ENCODE measurements at places on chromosomes 1 and 21. TPM values are rescaled to one million over a fixed set of nuclear protein-coding genes. Genes with fewer than 3 reads are reported as not detected.

DNA sequence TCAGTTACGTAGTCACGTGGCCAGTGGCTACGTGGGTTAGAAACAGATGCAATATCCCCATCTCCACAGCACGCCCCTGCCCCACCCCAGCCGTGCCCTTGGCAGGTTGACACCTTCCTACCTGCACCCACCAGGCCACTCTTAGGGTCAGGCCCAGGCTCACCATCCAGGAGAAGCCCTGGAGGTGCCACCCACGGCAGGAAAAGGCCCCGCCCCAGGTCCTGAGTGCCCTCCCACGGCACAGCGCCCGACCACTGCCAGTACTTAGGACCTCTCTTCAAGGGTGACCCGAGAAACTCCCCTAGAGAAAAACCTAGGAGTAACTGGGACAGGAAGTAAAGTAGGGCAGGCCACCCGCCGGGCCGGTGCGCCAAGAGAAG, 1.5 kb downstream of the C1orf35 start:
- no peak for ATAC-seq

Gene PLA2G2D
- not detected for total RNA-seq

DNA sequence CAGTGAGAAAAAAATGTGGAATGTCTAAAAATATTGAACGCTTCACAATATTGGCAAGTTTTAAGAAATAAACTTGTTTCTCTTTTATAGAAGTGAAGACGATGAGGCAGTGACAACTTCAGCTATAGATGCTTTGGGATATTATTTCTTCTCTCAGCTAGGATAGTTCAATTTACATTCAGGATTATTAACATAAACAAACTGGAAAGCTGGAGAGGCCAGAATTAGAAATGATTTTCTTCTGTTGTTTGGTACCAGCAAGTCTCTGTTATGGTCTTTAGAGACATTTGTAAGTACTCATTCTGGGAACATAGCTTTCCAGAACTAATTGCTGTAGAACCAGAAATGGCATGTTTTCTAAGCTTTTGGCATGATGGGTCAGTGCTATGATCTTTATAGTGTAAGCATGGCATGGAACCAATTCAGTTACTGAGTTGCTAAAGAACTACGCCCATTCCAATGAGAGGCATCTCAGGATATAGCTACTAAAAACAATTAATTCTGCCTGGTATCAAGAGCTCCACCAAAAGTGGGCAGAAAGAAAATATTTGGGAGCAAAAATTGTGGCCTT, 599.5 kb upstream of the B3GALT2 start:
- ATAC-seq = no peak

DNA sequence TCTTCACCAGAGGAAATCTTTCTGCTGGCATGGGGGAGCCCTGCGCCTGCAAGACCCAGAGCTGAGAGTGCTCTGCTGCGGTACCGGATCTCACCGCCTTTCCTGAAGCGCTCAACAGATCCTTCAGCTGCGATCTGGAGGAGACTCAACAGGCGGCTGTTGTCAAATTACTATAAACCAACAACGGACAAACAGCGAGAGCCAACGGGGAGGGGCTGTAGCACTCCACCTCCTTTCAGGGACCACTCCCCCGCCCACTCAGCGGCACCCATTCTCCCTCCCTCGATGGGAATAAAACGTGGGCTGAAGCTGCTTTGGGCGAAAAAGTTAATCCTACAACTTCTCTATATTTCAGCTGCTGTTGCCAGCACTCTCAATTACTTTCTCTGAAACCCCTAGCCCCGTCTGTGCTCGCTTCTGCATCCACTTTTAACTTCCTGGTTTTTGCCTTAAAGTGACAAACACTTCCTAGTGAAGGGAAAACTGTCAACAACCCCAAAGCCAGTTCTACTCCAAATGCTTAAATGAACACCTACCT, at the start of gene FMO5:
TSS of gene FMO5 (minus strand) at position 147 of the 538 bp plus-strand sequence. CDS start 310 bp downstream, outside the sequence.
- ATAC-seq = peak; percentile 91

Gene CHODL
- total RNA-seq = 0.13 TPM

Gene MAP3K7CL
- total RNA-seq = 3.2 TPM

Gene MROH7
- 0.09 TPM for total RNA-seq

DNA sequence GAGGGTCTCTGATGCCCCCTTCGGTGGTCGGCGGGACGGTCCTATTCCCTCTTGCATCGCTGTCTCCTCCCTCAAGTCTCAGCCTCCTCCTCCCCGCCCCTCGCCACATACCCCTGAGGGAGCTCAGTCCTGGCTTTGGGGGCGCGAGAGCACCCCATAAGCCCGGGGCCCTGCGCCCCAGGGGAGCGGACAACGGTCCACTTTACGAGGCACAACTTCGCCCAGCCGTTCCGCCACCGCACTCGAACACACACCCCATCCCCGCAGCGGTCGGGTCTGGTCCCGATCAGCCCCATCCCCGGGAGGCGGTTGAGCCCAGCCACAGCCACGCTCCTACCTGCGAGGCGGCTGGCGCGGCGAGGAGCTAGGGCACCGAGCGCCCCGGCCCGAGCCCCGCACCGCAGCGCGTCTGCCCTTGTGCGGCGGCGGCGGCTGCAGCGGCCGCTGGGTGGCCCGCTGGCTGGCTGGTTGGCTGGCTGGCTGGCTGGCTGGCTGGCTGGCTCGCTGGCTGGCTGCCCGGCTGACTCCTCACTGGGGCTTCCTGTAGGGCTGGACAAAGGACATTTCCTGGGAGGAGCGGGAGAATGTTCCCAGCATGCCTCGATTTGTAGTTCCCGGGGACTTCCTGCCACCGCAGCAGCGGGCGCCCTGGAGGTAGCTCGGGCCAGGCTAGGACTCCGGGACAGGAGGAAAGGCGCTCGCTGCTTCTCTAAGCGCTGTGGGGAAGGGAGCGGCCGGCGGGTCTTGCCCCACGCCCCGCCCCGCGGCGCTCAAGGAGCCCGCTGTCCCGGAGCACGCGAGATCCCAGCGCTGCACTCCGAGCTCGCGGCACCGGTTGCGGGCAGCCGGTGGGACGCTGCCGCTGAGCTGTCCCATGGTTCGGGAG, at the start of gene ZNF697:
TSS of gene ZNF697 (minus strand) at position 533 of the 886 bp plus-strand sequence. CDS start 22,166 bp downstream, outside the sequence.
- peak; percentile 67 for ATAC-seq

DNA sequence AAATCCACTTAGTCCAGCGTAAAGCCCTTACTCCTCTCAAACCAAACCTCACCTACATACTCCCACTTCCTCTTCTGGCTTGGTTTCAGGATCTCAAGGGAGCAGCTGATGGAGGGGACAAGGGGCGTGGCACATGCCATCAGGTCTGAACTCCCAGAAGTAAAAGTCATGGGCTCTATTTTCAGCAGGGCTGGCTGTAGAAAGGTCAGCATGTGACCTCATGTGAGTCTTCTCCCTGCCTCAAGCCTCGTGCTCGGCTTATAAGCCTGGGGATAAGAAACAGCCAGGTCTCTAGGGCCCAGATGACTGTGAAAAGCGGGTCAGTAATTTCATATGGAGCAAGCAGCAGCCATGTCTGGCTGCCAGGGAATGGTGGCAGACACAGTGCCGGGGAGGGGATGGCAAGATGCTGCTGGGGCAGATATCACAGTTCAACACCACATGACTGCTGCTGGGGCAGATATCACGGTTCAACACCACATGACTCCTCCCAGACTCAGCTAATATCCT, 227.9 kb downstream of the KCNH1 start:
- ATAC-seq = no peak

- ATAC-seq = no peak
These were observed 342.4 kb downstream of the USP25 start for GRCh38 chr21:16072221-16072620.

GRCh38 chr1:45644661-45645060, 20.8 kb upstream of the CCDC17 start:
- ATAC-seq = no peak

DNA sequence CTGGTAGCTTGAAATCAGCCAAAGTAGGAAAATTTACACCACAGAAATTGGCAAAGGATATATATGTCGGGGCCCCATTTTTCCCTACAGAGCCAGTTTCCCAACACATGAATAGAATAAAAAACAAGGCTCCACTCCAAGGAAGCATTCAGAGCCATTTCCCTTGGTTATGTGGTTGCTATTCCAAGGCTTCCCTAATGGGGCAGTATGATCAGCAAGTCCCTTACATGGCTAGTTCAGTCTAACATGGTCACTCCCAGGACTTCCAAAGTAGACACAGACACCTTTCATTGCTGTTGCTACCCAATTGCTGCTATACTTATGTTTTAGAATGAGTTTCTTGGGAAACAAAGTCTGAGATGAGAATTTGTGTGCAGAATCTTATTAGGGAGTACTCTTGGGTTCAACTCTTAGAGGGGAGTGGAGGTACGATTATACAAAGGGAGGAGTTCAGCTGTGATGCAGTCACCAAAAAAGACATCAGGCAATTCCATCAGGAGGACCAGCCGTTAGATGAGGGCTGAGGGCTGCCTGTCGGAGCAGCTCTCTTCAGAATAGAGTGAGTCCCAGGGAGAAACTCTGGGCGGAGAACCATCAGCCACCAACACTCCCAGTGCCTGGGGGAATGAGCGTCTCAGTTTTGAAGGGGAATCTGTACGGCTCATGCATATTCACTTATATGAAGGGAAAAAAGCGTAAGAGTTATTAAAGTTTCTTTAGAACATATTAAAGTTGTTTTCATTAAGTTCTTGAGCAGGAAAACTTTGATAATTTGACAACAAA, 92.9 kb downstream of the C21orf91 start:
- no peak for ATAC-seq

Gene PPM1J
- total RNA-seq = 0.69 TPM

Gene GBP7
- total RNA-seq = not detected

DNA sequence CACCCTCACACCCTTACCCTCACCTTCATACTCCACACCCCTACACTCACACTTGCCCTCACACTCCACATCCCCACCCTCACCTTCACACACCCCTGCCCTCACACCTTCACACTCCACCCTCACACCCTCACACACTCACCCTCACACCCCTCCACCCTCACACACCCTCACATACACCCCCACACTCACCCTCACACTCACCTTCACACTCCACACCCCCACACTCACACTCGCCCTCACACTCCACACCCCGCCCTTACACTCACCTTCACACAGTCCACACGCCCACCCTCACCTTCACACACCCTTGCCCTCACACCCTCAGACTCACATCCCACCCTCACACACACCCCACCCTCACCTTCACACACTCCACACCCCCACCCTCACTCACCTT, 43.6 kb upstream of the EDN2 start:
- ATAC-seq = no peak

Measured in activated T-helper 17 cell treated with anti-CD3 and anti-CD28 coated beads, Interleukin-2, amount 50 U/mL, for 72 hours (primary cell).